Kidney (tissue), 22 donors: ENCODE measurements at places on chromosomes 5 and 9. TPM values are rescaled to one million over a fixed set of nuclear protein-coding genes. Genes with fewer than 3 reads are reported as not detected.

DNA sequence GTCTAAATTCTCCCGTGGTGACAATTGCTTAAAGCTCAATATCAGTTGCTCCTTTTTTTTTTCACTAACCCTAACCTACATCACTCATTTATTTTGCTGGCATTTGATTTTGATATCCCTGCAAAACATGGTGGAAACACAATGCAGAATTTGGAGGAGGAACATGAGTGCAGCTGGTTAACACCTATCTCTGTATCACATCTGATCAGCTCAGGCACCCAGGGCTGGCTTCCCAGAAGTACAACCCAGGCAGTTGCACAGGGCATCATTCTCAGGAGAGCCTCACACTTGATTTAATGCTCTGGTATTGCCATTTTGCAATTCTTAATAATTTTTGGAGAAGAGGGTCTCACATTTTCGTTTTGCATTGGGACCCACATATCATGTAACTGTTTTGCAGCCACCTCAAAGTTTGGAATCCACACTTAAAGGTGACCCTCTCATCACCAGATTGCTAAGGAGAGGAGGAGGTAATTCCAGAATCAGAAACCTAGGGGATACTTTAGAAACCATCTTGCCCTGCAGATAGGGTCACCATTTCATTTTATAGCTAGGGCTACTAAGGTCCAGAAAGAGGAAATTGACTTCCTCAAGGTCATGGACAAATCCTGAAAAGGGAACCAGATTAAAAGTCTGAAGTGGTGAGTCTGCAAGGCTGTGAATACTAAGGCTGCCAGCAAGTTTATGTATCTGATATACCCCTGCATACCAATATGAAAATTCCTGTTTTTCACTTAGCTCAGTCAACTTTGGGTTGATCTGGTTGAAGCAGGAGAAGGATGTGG, 19.3 kb upstream of the ADAM19 start:
- DNase-seq, result no peak

GRCh38 chr5:136809382-136809781, 444.0 kb upstream of the TRPC7 start:
- DNase-seq, result no peak

The SHOC1 gene
- total RNA-seq, result 0.16 TPM

The NFIB gene
- 112 TPM for total RNA-seq

The IL17B gene
- 1.4 TPM for total RNA-seq

The GPX3 gene
- total RNA-seq, result 1,327 TPM
